Activated naive CD4-positive, alpha-beta T cell treated with anti-CD3 and anti-CD28 coated beads, Interleukin-2, amount 10 ng/mL, durations not matched to agents 7 days and 5 days (primary cell): ENCODE measurements at places on chromosomes 1 and 21.

- no peak for DNase-seq
Observed at GRCh38 chr1:102550729-102551384, 554.1 kb upstream of the OLFM3 start.

DNA sequence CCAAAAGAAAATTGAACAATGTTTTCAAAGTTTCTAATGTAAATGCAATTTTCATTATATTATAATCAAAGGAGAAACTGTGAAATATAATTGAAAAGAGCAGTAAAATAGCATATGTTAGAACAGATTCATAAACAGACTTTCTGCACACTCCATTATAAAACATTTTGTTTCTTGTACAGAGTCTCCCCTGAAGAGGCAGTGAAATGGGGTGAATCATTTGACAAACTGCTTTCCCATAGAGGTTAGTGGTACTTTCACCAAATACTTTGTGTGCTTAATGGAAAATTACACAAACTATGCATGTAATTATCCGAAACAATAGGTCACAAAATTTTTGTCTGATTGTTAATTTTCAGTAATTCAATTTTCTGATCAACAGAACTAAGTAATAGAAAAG is 1.9 kb downstream of the RGS18 start:
- DNase-seq = no peak

GRCh38 chr1:229119161-229119560 is 151.8 kb upstream of the RAB4A start:
- DNase-seq = no peak

DNA sequence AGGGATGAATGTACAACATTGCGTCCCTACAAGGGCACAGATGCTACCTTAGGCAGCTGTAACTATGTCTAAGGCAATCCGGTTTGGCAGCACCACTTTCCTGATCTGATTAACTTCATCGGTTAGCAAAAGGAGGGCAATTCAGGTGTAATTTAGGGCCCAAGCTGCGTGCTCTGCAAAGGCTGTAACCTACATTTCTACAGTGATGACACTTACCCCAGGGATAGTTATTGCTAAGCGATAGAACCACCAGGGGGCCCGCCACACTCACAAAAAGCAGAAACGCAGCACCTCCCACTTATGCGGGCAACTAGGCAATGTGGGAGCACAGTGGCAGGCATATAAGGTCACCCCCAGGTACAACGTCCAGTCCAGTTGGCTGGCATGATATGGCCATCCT is 113.5 kb downstream of the GDAP2 start:
- DNase-seq = no peak

DNA sequence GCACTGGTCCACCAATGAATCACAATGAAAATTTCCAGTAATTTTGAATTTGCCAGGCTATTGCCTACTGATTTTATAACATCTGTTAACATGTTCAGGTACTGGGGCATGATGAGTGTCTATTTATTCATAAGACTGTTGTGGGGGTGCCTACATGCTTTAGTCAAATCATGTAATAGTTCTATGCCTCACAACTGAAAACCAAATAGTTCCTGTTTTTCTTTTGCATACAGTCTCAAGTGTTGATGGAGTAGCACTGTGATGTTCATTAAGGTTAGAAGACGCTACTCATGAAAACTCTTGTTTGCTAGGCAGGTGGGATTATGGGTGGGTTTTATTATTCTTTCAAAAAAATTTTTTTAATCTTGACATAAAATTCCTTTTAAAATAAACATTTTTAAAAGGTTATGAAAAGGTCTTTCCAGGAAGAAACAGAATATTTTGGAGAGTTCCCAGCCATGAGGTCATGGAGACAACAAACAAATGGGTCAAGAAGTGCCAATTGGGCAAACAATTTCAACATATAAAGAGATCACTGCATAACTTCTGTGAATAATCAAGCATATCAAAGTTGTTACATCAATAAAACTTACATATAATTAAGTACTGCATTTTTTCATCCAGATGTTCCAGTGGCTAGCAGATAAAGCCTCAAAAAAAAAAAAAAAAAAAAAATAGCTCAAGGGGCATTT is 40.2 kb upstream of the NHLH2 start:
- DNase-seq = no peak

GRCh38 chr1:59367301-59368007 is 70.6 kb downstream of the FGGY start:
- no peak for DNase-seq

- peak; percentile 47 for DNase-seq
Observed at GRCh38 chr21:35048183-35048601, 910 bp downstream of the RUNX1 start.

- DNase-seq = no peak
Observed at GRCh38 chr1:27397749-27398148, 5.3 kb downstream of the GPR3 start.

GRCh38 chr1:51957618-51958017 is 32.9 kb downstream of the RAB3B start:
- no peak for DNase-seq

DNA sequence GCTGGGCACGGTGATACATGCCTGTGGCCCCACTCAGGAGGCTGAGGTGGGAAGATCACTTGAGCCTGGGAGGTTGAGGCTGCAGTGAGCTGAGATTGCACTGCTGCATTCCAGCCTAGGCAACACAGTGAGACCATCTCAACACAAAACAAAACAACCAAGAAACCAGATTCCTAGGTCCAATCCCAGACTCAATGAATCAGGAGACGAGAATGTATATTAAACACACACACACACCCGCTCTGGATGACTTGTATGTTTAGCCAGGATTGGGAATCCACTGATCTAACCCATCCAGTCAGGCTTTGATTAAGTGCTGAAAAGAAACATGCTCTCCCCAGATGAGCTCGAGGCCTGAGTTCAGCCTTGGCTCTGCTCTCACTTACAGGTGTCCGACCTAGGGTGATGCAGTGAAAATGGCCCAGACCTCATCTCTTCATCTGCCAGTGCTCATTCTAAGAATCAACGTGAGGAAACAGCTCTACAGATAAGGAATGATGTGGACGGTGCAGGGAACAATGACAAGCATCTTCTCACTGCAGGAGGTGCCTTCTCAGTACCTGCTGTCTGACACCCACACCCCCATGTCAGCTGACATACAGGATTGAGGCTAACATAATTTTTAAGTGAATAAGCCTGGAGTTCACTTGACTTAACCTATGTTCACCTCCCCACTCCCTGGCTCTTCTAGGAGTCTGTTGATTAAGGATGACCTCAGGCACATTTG is 15.3 kb upstream of the SRSF4 start:
- no peak for DNase-seq

DNA sequence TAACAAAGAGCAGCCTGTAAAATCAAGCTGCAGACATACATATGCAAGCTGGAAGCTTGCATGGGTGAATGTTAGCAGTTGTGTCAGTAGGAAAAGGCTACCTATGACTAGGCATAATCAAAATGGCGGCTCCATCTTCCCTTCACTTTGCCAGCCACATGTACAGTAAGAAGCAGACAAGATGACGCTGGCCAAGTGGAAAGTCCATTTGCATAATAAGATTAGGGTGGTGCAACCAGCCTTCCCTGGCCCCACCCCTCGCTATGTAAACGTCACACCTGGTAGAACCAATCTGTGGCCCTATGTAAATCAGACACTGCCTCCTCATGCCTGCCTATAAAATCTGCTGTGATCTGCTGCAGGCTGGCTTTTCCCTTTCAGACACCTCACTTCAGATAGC is 171.9 kb upstream of the USP25 start:
- DNase-seq = no peak

- DNase-seq = no peak
Observed at GRCh38 chr1:27235827-27236226, 1.4 kb downstream of the WDTC1 start.

DNA sequence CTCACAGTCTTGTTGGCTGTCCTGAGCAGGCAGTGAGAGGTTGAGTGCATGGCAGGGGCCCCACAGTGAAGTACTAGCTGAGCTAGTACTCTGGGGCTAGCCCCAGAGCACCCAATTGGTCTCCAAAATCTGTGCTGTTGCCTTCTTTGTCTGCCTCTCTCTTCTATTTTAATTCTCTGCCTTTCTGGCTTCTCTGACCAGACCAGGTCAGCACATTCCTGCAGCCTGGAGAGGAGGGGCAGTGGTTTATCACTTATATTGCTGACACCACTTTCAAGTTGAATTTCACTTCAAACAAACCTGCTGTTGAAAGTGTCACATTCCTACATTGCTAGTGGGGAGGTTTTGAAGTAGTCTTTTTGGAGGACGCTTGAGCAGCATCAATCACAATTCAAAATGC is 628.7 kb downstream of the PTPRU start:
- DNase-seq = no peak

DNA sequence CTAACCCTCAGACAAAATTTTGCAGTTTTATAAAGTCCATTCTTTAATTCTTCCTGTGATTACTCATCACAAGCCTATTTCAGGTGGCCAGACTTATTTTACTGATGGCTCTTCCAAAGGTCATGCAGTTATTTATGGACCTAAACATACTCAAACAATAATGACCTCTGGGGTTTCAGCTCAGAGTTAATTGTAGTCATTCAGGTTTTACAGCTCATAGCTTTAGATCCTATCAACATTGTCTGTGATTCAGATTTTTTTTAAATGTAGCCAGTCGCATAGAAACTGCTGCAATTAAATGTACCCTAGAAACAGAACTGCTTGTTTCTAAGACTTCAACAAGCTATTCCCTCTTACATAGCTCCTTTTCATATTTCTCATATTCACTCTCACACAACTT is 270.8 kb downstream of the COL11A1 start:
- no peak for DNase-seq

- DNase-seq = no peak
Observed at GRCh38 chr1:151289991-151290708, 8.1 kb downstream of the ZNF687 start.

GRCh38 chr1:37575692-37576091 is 19.0 kb downstream of the DNALI1 start:
- no peak for DNase-seq

GRCh38 chr1:181251001-181251712 is 162.7 kb downstream of the IER5 start:
- DNase-seq = no peak

- no peak for DNase-seq
Observed at GRCh38 chr21:33940881-33941245, 25.3 kb upstream of the ATP5PO start.

- DNase-seq = no peak
Observed at GRCh38 chr21:16372586-16372985, 642.8 kb downstream of the USP25 start.

DNA sequence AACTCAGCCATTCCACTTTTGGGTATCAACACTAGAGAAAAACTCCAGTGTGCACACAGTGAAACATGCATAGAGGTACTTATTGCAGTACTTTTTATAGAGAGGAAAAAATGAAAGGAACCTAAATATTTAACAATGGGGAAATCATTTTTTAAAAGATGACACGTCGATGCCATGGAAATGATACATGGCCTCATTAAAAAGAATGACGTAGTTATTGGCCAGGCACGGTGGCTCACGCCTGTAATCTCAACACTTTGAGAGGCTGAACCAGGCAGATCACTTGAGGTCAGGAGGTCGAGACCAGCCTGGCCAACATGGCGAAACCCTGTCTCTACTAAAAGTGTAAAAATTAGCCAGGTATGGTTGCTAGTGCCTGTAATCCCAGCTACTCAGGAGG is 42.5 kb downstream of the MATN1 start:
- DNase-seq = no peak

DNA sequence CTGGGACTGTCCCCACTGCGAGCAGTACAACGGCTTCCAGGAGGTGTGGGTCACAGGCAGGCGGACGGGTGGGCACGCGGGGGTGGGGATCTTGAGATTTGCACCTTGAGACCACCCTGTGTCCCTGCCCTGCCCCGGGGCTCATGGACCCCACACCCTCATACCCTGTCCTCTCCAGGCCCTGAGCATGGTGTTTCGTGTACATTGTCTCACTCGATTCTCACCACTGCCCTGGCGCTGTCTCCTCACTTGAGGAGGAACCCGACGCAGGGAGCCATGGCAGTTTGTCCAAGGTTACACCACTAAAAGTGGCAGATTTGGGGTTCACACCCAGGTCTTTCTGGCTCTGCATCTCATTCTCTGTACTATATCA is 7.2 kb downstream of the TMEM201 start:
- no peak for DNase-seq

DNA sequence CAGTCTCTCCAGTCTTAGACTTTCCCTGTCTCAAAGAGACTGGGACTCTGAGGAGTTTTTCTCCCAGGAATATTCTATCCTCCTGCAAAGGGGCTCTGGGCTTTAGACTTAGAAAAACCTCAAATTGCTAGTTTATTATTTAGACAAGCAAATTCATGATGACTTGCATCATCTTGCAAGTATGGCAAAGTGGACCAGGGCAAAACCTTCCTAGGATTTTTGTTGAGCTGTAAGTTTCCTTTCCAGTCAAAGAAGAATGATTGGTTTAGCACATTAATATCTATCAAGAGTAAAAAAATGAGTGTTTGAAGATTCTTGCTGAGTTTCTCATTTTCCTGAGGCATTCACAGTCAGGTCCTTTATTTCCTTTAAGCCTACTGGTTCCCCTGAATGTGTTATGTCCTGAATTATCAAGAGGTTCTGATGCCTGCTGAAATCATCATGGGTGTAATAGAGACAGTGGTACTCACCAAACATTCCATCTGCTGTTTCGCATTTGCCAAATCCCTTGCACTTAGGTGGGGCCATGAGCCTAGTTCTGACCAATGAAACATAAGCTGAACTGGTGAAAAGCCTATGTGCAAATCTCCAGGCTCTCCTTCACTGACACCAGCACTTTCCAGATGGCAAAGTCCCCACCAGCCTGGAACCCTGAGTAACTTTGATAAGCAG is 25.2 kb upstream of the SPAG17 start:
- no peak for DNase-seq

GRCh38 chr1:148372731-148373130 is 110.4 kb downstream of the PPIAL4G start:
- DNase-seq = peak; percentile 68

- DNase-seq = no peak
Observed at GRCh38 chr1:100009458-100009857, 39.7 kb downstream of the SLC35A3 start.

DNA sequence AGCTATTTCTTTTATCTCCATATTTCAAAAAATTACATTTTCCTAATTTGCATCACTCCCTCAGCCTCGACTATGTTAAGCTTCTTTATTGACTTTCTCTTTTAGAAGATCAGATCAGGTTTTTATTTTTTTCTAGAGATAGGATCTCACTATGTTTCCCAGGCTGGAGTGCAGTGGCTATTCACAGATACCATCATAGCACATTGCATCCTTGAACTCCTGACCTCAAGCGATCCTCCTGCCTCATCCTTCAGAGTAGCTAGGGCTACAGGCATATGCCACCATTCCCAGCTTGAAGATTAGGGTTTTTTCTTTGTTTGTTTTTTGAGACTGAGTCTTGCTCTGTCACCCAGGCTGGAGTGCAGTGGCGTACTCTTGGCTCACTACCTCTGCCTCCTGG is 20.1 kb downstream of the UCK2 start:
- DNase-seq = no peak

DNA sequence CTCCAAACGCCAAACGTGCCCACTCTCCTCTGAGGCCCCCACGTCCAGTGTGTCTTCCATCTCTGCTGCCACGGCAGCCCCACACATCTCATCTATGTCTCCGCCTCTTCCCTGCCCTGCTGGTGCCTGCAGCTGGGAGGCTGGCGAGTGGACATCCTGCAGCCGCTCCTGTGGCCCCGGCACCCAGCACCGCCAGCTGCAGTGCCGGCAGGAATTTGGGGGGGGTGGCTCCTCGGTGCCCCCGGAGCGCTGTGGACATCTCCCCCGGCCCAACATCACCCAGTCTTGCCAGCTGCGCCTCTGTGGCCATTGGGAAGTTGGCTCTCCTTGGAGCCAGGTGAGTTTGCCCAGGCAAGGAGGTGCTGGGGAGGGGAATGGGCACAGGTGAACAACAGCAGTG is 8.6 kb downstream of the ADAMTSL4 start:
- no peak for DNase-seq

GRCh38 chr1:29384496-29385015 is 148.2 kb downstream of the PTPRU start:
- no peak for DNase-seq

- peak; percentile 37 for DNase-seq
Observed at GRCh38 chr1:221708987-221709386, 32.9 kb downstream of the DUSP10 start.
